Dorsolateral prefrontal cortex (tissue), 122 donors: ENCODE measurements at places on chromosomes 16 and 17.

DNA sequence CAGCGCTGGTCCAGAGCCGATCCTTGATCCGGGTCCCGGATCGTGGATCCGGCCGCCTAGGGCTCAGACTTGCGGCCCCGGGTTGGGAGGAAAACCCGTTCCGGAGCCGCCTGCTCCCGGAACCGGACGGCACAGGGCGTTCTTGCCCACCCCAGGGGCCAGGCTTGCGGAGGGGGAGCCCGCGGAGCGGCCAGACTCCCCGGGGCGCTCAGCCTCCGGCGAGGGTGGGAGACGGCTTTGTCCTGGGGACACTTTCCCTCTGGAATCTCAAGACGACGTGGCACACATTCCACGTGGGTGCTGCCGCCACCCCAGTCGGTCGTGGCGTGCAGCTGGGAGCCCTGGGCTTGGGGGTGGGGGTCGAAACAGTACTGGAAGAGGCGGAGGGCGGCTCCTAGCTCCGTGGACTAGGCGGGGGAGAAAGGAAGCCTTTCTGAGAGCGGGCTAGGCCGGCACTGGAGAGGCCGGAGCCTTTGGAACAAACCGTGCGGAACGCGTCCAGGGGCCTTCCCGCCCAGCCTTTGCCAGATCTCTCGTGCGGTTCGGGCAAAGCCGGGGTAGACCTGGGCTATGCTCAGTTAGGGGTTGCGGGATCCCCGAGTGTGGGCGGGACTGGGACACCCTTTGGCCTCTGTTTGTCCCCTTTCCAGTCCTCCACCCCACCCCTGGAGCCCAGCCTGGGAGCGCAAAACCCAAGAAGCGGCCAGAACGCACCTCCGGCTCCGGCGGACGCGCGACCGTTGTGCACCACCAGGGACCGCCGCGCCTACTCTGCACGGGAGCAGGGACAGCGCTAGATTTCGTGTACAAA lies 26.5 kb downstream of the SREBF1 start:
- DNase-seq, result no peak

- DNase-seq, result no peak
Observed at GRCh38 chr16:5634666-5635180, 537.1 kb upstream of the EEF2KMT start.

DNA sequence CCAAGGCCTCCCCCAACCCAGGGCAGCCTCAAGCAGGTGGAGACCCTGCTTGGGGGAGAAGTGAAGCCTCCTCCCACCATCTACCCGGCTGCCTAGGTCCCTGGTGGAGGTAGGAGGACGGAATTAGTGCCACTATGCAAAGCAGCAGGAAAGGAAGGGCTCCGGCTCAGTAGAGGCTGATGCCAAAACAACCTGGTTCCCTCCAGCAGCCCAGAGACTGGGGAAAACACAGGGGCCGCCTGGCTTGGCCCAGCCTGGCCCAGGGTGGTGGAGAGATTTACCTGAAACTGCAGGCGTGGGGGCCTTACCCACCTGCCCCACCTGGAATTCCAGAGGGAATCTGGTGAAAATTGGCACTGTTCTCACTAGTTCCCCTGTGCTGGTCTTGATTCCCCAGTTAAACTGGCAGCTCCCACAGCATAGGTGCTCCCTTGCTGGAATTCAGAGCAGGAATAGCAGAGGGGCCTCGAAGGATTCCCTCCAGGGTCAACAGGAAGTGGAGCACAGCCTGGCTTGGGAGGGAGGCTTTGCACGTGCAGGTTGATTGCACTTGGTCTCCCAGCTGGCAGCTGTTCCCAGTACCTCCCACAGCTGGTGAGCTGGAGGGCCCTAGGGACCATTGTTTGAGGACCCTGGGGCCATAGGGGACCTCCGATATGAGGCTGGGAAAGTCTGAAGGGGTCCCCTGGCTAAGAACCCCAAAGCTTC lies 4.5 kb downstream of the CD79B start:
- DNase-seq, result no peak

GRCh38 chr17:67386965-67387551 lies 10.0 kb downstream of the PITPNC1 start:
- DNase-seq, result no peak

DNA sequence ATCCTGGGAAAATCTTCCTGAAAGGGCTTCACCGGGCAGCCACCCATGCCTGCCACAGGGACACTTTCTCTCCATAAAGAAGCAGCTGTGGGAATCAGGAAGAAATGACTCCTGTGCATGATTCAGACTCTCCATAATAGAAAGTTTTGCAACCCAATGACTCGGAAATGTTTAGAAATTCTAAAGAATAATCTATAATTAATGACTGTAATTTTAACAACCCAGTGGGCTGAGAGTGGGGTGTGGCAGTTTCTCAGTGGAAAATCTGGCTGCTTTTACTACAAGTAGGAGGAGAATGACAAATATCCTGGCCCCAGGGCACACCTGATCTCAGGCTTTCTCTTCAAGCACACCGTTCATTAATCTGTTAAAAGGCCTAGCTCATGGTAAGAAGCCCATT lies 25.7 kb downstream of the IRF8 start:
- DNase-seq, result no peak

GRCh38 chr17:33966410-33967059 lies 288.6 kb upstream of the CCL2 start:
- DNase-seq, result no peak

DNA sequence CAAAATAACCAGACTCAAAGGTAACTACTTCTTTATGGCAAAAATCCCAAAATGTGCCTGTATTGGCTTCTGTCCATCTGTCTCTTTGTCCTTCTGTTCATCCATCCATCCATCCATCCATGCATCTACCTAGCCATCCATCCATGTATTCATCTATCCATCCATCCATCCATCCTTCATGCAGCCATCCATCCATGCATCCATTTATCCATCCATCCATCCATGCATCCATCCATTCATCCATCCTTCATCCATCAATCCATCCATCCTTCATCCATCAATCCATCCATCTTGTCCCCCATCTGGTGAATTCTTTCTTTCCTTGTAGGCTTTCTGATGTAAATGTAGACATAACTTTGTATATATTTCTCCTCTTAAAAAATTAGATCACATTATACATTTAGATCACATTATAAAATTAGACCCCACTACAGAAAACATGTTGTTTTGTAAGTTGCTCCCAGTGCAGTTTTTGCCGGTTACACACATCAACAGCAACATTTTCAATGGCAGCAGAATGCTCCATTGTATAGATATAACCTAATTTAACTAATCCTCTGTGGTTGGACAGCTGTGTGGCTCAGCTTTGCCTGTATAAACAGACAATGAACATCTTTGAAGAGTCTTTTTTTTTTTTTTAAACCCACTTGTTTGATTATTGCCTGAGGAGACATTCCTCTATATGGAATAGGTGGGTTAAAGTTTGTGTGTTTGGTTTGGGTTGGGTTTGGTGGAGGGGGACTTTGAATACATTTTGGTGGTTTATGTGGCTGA lies 72.0 kb downstream of the MSI2 start:
- DNase-seq, result no peak

DNA sequence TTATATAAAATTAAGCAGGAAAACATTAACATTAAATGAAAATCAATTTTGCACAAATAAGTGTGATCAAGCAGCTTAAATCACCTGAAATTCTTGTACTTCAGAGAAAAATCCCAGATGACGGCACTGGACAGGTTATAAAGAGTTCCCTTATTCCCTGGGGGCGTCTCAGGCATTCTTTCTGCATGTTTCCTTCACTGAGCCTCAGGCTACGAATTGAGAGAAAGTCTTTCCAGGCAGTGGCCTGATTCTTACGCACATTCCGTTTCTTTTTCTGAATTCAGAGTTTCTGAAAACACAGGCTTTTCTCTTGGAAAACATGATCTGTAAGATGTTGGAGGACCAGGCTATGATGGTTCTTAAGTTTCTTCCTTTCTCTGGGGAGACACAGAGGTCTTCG lies 22.1 kb upstream of the PITPNM3 start:
- DNase-seq, result no peak

DNA sequence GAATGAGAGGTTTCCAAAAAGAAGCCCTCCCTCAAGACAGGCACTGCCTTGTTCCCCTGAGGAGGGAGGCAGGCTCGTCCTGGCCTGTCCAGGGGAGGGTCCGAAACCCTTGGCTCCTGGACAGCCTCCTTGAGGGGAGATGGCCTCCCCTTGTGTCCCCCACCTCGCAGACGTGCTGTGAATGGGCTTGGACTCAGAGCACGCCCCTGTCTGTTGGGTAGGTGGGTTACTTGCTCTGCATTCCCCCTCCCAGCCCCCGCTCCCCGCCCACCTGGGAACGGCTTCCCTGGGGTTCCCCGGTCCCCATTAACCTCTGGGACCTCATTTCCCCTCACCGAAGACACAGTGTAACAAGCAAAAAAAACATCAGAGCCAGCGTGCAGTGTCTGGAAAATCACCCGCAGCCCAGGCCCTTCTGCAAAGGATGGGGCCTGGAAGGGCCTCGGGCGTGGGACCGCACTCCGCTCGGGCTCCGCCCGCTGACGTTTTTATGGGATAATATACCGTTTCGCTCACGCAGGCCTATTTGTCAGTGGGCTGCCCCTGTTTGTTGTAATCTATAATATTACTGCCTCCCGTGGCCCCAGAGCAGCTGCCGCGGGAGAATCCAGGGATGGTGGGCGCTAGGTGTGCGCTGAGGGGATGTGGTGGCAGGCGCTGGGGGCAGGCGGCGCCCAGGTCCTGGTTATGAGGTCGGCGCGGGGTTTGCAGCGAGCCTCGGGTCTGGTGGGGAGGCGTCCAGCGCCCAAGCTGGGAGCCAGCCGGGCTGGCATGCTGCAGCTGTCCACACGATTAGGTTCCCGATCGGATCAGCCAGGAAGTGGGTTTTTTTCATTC lies 11.1 kb downstream of the BAHCC1 start:
- DNase-seq, result no peak

DNA sequence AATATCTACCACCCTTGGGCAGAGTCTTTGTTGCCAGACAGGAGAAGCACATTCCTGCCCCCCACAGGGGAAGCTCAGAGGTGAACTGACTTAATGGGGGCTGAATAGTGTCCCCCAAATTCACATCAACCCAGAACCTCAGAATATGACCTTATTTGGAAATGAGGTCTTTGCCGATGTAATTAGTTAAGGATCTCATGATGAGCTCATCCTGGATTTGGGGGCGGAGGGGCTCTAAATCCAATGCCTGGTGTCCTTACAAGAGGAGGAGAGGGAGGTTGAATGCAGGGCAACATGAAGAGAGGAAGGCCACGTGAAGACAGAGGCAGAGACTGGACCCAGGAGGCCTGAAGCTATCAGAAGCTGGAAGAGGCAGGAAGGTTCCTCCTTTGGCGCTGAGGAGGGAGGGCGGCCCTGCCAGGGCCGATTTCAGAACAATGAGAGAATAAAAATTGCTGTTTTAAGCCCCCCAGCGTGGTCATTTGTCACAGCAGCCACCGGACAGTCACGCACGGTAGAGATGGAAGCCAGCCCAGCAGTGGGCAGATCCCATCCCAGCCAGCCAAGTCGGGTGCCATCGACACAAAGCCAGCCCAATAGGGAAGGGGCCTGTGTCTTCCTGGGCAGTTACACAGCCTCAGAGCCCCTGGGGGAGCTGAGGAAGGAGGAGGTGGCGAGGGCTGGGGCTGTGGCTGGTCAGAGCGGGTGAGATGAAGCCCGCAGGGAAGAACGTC lies 21.3 kb downstream of the C16orf74 start:
- DNase-seq, result no peak
